ENCODE measurements at places on chromosomes 12 and 14.

DNA sequence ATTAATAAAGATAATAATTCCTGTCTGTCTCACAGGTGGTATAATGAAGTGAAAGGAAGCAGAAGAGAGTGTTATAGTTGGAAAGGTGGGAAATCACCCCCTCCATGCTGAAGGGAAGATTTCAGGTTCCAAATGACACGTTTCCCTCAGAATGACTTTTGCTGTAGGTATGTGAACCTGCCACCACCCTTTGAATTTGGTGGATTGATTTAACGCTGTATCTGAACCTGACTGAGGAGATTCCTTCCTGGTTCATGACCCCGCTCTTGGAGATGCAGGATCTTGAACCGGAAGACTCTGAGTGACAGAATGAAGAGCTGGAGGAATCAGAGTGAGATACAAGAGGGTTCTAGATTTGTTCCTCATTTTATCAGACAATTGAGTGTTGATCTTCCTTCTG lies 20.3 kb upstream of the EMP1 start:
- DNase-seq = no peak

DNA sequence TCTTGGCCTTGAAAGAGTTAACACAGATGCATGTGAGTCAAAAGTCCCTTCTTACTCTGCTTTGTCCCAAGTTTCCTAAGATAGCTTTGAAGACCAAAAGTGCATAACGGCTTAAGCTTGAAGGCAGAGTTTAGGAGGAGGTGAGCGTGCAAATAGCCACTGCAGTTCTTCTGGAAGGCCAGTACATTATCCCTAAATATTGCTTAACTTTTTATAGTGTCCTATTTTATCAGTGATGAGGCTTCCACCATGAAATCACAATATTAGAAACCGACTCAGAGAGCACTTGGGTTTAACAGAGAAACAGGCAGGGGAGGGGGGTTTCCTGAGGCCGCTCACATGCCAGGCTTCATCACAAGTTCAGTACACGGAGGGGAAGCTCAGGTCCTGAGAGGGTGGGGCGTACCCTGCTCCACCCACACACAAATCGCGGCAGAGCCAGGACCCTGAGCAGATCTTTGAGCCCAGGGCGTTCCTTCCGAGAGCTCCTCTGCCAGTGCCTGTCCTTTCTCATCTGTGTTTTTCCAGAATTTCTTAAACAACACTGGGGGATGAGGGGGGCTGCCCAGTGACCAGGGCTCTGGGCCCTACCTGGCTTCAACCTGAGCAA lies 26.8 kb upstream of the BDKRB2 start:
- no peak for DNase-seq

- DNase-seq = no peak
Measured at GRCh38 chr12:23757541-23757962, 191.9 kb downstream of the SOX5 start.

GRCh38 chr12:77916276-77916675 lies 85.6 kb downstream of the NAV3 start:
- DNase-seq = no peak

DNA sequence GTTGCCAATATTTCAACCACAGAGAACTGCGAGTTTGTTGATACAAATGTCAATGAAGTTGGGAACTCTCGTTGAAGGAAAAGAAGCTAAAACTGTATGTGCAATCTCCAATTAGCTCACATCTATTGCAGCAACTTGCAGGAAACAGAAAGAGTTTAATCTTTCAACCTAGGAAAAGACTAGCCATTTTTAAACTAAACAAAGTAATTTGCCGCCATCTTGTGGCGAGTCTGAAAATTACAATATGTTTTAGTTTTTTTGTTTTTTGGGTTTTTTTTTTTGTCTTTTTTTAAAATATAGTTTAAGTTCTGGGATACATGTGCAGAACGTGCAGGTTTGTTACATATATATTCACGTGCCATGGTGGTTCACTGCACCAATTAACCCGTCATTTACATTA lies 131.2 kb upstream of the FOXG1 start:
- DNase-seq = peak; percentile 39

DNA sequence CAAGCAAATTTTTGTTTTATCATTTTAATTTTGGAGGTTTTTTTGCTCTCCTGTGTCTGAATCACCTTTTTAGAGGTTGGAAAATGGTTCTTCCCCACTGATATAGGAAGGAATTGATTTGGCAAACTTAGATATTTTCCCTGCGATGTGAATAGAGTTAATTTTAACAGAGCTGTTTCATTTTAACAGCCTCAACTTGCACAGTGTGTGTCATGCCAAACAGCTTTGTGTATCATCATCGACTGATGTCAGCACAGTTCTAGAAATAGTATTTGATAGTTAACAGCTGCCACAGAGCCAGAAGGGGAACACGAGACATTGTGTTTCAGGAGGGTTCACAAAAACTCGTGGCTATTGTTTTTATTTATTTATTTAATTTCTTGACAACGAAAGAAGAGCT lies 243.1 kb upstream of the FOXN3 start:
- peak; percentile 45 for DNase-seq

DNA sequence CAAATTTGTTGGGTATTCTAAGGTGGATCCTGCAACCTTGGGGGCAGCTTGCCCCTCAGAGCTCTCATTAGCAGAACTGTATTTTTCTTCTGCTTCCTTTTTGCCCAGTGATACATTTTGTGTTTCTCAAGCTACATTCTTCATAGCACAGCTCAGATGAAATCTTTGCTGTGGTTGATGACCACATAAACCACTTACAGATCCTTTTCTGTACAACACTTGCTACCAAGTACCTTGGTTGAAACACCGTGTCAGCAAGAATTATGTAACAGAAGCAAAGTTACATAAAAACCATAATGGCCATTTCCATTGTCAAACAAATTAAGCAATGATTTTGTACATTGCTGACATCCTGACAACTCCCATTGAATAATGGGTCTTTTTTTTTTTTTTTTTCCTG lies 9.7 kb upstream of the PLBD1 start:
- no peak for DNase-seq

- no peak for DNase-seq
Measured at GRCh38 chr14:21066882-21067502, 3.1 kb upstream of the ARHGEF40 start.

GRCh38 chr12:95117178-95117599 lies 43.8 kb upstream of the NR2C1 start:
- DNase-seq = peak; percentile 82

- DNase-seq = no peak
Measured at GRCh38 chr12:110342157-110342556, 61.1 kb downstream of the ATP2A2 start.

- DNase-seq = no peak
Measured at GRCh38 chr12:131491916-131492490, 218.9 kb upstream of the SFSWAP start.

DNA sequence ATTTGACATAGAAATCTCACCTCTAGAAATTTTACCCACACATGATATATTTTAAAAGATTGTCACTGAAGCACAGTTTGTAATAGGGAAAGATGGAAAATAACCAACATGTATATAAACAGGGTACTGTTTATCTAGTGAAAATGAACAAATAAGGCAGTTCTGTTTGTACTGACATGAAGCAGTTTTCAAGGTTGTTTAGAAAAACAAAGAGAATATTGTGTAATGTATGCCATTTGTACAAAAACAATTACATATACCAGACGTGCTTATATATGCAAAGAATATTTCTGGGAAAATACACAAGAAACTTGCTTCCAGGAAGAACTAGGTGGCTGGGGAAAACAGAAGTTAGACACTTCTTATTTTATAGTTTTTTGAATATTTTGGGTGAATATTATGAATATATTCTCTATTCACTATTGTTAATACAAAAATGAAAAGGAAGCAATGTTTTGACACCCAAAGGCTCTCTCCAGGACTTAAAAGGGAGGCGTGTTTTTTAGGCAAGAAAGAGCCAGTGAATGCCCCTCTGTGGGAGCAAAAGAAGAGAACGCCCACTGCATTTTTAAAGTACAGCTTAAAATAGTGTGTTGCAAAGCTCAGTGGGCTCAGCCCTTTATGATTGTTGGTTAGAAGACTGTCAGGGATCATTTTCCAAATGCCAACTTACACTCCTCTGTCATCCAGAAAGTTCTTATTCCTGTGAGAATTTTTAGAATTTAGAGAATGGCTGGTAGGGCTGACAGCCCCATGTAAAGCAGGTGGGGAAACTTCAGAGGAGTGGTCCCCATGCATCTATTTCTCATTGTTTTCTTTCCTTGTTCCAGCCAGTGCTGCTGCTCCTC lies 59.6 kb upstream of the FERMT2 start:
- no peak for DNase-seq

GRCh38 chr14:79510659-79511058 lies 700.6 kb downstream of the DIO2 start:
- DNase-seq = peak; percentile 91

- DNase-seq = no peak
Measured at GRCh38 chr12:12717586-12718380, 615 bp downstream of the CDKN1B start.

GRCh38 chr12:9243999-9244649 lies 35.9 kb upstream of the PZP start:
- DNase-seq = no peak

DNA sequence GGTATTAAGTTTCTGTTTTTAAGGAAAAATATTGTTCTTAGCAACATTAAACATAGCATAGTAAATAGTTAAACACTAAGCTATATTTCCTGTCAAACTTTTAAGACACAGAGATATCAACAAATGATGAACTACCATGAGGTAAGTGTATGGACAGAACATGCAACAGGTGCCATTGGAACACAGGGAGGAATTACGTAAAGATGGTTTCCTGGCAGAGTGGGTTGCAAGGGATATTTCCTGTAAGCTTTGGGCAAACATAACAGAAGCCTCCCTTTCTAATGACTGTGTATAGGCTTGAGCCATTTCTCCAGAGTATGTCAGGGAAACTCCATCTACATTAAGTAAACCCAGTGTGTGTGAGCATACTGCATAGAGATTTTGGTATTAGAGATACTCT lies 31.7 kb upstream of the HELB start:
- DNase-seq = no peak
